ENCODE measurements at places on chromosomes 1 and 21.
A peak's percentile ranks its signal among the peaks of the same experiment; 100 is the strongest.

DNA sequence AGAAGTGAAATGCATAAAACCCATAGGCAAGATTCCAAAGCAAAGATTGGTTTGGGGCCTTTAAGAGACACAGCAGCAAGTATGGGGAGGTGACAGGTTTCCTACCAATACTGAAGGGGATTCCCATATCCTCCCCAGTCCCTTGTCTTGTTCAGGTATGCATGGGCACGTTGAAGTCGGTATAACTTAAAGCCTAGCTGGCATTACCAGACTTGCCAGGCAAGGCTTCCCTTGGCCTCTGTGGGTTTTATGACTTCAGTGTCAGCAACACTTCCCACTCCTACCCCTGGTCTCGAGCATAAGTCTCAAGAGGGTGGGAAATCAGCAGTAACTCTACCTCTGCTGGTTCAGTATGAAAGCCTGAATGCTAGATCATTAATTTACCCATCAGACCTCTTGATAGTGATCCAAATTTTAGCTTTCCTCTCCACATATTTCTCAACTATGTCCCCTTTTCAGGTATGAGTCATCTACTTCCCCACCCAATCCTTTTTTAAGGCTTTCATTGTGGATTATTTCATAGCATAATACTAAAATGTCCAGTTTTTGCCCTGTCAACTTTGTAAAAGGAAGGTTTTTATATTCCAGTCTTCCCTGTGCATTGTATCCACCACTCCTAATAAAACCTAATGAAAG is 6.8 kb downstream of the CYP4X1 start:
- DNase-seq = no peak

- DNase-seq = no peak
Observed at GRCh38 chr1:239630767-239631166, 244.4 kb downstream of the CHRM3 start.

DNA sequence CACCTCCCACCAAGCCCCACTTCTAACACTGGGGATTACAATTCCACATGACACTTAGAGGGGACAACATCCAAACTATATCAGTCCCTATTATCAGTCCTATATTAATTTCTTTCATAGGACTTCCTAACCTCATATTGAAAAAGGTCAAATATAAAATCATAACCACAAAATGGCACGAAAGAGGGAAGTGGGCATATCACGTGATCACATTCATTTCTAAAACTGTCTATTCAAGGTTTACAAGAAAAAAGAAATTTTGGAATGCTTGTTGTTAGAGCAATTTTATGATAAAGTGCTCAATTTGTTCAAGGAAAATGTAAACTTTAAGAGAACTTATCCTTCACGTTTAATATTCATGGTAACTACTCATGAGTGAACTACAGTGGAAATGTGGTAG is 13.2 kb upstream of the CDC7 start:
- no peak for DNase-seq

- peak; percentile 40 for DNase-seq
Observed at GRCh38 chr1:40130892-40131291, 30.3 kb upstream of the RLF start.

DNA sequence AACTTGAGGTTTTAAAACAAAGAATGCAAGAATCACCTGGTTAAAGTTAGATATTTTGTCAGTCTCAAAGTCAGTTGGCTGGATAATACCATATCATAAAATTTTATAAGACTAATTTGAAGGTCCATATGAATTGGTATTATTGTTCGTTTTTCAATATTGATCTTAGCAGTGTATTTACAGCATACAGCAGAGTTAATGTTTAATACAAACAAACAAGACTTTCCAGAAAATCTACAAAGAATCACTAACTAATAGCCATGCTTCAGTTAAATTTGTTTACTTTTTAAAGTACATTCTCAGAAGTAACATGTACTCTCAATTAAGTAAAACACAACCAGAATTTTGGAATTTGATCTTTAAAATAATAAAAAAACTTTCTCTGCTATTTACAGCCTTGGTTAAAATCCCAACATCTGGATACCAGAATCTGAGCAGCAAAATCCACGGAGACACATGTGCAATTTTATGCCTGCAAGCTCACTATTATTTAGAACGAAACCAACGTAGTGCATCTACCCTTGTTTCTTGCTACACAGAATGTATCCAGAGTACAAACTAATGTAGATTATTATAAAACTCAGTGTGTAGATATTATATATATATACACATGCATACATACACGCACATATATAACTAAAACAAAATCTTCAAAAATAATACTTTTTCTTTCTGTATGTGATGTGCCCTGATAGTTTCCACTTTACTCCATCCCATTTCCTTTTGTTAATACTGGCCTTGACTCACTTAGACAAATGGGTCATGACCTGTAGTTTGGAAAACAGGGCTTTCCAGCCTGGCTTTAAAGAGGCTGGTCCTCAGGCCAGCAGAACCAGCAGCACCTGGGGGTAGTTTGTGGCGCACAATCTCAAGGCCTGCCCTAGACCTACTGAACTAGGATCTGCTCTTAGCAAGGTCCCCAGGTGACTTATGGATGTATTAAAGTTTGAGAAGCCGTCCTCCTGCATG is 63.6 kb upstream of the ERG start:
- no peak for DNase-seq

DNA sequence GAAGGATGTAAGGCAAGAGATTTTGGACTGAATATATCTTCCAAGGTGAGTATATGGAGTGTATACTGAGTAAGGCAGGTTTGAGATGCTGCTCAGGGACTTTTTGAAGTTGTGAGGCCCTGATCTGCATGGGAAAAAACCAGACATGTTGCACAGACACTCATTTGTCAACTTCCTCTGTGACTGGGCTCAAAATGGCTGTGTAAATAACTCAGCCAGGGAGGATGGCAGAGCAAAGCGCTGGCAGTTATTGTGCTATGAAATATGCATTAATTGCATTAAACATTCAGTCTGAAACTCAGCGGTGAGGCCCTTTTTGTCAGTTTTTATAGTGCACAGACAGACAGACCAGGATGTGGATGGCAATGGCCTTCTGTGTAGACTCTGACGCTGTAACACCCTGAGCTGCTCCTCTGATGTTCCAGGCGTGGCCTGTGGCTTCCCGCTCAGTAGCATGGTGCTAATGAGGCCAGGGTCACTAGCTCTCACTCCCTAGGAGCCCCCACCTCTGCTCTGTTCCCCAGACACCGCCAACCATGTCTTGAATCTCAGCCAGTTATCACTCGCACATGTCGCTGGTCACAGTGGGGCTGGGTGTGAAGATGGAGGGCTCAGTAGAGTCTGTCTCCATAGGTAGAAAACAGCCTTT is 307.0 kb upstream of the PROX1 start:
- no peak for DNase-seq

DNA sequence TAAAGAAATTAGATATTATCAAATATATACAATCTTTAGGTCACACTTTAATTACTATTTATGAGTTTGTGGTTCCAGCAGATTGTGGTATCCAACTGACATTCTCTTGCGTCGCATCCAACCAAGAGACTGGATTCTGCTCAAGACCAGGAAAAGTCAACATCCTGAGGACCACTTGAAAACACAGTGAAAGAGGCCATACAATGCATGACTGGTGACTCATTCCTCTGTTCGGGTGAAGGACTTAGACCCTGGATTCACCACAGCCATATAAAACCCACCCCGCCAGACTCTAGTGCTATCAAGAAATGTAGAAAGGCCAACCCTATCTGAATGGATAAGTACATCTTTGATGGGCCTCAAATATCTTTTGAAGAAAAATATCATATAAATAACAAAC is 14.5 kb upstream of the CFHR4 start:
- no peak for DNase-seq

DNA sequence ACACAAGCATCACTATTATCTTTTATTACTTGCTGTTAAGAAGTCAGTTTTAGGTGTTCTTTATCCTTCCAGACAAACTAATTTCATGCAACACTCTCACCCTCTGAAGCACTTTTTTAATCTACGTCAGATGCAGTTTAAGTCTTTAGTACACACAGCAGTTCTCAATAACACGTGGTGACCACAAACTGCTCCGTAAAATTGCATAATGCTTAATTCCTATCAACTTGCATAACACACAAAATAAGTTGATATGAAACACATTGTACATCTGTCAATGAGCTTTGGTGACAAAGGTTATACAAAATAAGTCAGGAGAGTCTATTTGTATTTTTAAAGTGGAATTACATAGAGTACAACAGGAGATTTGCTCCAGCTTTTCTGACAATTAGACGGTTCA is 140.9 kb upstream of the ETS2 start:
- no peak for DNase-seq

DNA sequence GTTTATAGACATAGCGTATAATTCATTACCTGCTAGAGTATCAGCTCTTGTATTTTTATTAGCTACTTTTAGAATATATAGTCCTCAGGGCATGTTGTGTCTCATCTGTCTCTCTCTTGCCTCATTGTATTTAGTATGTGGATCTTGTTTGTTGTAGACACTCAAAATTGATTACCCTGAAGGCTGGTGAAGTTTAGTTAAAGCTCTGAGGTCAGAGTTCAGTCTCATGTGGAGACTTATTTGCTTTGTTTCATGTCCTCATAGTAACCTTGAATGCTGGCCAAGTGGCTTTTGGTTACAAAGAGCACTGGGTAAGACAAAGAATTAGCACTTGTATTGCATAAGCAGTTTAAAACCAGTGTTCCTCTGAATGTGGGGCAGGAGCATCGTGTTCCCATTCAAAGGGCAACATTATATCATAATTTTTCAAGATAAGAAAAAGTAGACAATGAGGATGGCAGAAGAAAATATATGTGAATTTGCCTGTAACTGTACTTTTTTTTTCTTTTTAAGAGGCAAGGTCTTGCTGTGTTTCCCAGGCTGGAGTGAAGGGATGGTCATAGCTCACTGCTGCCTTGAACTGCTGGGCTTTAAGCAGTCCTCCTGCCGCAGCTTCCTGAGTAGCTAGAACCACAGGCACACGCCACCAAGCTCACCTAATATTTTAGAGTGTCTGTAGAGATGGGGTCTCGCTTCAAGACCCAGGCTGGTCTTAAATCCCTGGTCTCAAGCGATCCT is 17.4 kb downstream of the CNST start:
- DNase-seq = no peak

- DNase-seq = no peak
Observed at GRCh38 chr1:53643881-53644390, 95.0 kb downstream of the GLIS1 start.

All from inflammatory macrophage treated with lipopolysaccharide for 4 hours (primary cell).